ENCODE measurements at places on chromosomes 6 and 20.

DNA sequence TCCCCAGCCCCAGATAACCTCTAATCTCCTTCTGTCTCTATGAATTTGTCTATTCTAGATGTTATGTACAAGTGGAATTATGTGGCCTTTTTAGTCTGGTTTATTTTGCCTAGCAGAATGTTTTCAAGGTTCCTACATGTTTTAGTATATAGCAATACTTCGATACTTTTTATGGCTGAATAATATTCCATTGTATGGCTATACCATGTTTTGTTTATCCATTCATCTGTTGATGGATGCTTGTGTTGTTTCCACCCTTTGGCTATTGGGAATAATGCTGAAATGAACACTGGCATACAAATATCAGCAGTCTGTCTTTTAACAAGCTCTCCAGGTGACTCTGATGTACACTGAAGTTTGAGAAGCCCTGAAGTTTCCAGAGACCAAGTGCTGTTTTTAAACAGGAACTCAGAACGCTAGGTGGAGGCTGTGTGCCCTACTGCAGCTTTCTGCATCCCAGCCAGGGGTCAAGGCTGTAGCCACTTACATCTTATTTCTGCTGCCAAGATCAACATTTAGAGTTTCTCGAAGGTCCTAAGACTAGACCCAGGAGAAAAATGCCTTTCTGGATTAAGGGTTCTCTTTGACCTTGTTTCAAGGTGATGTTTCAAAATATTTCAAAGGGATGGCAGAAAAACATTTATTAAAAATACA lies 123.0 kb downstream of the SOBP start:
- no peak for DNase-seq

GRCh38 chr20:57891014-57891413 lies 181.2 kb upstream of the PMEPA1 start:
- DNase-seq, result no peak

DNA sequence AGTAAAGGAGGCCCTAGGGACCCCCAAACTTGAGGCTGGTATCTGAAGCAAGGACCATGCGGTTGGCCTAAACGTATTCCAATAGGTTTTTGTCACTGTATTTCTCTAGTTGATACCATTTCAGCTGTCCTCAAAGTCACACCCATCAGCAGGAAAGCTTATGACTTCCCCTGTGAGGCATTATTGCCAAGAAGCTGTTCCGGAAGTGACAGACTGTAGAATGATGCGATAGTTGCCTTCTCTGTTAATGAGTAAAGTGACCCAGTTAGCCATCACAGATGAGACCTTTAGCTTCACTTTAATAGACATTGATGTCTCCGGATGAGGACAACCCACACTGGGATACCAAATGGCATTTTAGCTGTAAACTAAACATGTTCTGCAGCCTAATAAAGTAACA lies 147.9 kb downstream of the RNGTT start:
- DNase-seq, result no peak

GRCh38 chr20:1462834-1463233 lies 3.8 kb downstream of the NSFL1C start:
- no peak for DNase-seq

GRCh38 chr6:134077301-134077700 lies 24.9 kb upstream of the SLC2A12 start:
- no peak for DNase-seq

- no peak for DNase-seq
These were observed 413.4 kb upstream of the SOX4 start for GRCh38 chr6:21180155-21180554.

DNA sequence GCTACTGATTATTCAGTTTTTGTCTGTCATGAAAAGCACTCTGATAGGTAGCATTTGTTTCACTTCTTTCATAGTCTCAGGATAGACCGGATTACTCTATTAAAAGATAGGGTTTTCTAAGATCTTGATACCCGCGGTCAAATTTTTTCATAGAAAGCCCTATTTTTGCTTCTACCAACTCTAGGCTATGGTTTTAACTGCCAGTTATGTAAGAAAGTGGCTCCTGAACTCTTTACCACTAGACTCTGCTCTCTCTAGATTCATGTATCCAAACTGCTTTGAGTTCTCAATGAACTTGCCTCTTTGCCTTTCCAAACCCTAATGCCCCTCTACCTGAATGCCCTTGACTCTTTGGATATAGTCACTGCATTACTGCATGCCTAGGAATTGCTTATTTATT lies 70.3 kb downstream of the HIVEP1 start:
- DNase-seq, result no peak

DNA sequence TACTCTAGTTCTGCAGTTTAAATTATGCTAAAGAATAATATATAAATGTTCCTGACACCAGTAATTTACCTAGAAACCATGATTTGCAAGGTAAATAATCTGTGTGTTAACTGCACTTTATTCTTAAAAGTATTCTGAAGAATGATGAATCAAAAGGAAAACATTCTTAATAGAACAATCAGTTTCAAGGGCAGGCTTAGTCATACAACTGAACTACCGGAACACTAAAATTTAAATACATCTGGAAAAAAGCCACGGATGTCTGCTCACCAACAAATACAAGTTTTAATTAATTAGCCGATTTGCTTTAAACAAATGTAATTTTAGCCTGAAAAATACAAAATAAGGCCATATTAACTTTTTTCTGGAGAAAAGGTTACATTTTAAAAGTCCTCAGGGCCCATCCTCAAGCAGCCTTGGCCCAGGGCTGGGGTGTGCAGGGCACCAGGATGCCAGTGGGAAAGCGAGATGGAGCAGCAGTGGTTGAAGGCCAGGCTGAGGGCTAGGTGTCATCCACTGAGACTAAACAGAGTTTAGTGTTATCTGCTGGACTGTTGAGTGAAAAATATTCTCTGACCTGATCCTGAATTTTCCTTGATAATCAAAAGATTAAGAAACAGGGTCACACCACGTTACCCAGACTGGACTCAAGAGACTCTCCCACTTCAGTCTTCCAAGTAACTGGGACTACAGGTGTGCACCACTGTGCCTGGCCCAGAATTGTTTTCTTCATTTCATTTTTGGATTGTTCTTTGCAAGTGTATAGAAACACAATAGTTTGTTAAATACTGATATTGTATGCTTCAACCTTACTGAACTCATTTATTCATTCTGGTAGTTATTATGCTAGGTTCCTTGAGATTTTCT lies 88.2 kb upstream of the DST start:
- no peak for DNase-seq

GRCh38 chr20:14127514-14128223 lies 132.4 kb downstream of the MACROD2 start:
- no peak for DNase-seq

GRCh38 chr20:2217857-2218539 lies 77.8 kb upstream of the TGM3 start:
- DNase-seq, result no peak

DNA sequence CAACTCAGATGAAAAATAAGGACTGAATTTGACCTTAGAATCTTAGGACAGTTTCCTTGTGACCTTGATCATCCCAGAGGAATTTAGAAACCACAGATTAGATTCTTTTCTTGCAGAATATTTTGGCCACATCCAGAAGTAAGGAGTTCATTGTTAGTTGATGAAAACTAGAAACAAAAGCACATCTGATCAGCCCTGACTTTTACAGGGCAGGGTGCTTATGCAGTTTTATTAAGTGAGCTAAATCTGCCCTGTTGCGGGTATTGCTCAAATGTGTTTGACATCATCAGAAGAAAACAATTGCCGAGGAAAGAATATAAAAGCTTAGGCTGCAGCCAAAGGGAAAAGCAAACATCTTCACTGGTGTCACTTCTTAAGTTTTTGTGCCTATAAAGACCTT lies 100.8 kb downstream of the MTFR2 start:
- DNase-seq, result no peak

- peak; percentile 44 for DNase-seq
These were observed 5.6 kb upstream of the SYNE1 start for GRCh38 chr6:152642578-152643375.

- peak; percentile 46 for DNase-seq
These were observed 222.1 kb downstream of the LAMA2 start for GRCh38 chr6:129105035-129105434.

DNA sequence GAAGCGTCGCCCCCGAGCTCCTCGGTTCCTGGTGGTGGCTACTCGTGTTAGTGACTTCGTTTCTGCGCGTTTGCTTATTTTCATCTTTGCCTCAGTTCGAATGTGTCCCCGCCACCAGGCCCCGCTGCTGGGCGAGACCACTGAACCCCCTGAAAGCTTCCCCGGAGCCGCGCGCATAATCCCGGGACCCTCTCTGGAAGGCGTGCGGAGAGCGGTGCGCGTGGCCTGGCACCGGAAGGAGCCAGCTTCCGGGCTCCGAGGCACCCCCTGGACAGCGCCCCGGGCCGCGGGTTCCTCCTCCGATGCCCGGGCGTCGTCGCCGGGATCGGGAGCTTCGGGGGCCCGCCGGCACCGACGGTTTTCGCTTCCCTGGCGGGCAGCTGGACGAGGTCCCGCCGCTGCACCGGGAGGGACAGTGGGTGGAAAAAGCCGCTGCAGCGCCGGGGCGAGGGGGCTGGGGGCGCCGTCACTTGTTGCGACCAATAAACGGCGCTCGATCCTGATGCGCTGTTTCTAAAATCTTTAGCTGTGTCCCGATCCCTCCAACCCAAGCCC lies 643 bp upstream of the SLC35D3 start:
- DNase-seq, result peak; percentile 33

- DNase-seq, result no peak
These were observed 136.6 kb downstream of the SYNDIG1 start for GRCh38 chr20:24605937-24606455.

GRCh38 chr6:120304223-120304622 lies 954.7 kb upstream of the MAN1A1 start:
- DNase-seq, result no peak

DNA sequence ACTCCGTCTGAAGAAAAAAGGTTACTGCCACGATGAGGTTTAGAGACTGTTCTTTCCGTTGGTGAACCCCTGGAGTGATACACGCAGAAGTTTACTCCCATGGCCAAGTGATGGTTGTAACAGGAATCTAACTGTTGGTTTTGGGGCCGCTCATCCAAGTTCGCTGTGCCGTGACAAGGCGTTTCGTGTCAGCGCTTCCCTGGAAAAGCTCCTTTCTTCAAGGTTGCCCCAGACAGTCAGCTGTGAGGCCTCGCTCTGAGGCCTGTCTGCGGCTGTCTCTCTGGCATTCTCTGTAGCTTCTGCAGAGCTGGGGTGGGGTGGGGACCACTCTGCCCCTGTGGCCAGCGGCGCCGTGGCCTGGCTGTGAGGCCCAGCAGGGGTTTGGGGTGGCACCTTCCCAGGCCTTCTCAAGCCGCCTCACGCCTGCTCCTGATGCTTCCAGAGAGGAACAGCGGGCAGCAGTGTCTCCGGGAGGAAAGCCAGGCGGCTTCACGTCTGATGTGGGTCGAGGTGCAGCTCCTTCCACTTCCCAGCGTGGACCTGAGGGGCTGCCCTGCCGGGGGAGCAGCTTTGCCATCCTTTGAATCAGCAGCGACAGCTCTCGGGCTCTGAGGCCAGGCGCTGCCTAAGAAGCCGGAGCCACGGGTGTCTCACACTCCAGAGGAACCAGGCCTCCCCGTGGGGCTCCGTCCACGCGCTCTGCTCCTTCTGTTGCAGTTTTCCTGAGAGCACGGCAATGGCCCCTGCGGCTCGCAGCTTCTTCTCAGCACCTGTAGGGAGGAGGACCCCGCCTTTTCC lies 76.2 kb downstream of the SMOC2 start:
- DNase-seq, result no peak

GRCh38 chr6:151738960-151739359 lies 68.5 kb upstream of the ESR1 start:
- DNase-seq, result no peak

DNA sequence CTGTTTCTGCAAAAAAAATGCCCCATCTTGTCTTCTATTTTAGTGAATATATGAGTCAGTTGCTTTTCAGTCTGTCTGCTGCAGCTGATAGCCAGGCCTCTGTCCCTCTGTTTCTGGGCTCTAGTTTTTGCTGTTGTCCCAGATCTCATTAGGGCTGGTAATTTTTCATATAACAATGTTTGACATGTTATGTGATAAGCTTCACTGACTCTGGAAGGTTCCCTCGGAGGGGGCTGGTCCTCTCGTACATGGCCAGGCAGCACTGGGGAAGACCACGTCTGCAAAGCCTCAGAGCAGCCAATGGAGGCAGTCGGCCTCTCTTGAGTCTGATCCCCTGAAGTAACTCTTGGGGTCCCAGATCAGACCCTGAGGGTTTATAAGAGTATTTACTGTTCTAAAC lies 223.8 kb downstream of the THBS2 start:
- DNase-seq, result no peak

GRCh38 chr20:821046-821730 lies 12.3 kb upstream of the FAM110A start:
- no peak for DNase-seq

GRCh38 chr6:63319939-63320338 lies at the start of gene LGSN:
Gene LGSN (minus strand): TSS chr6:63319983. CDS start chr6:63319943, 40 bp downstream.
- DNase-seq, result no peak

- peak; percentile 40 for DNase-seq
These were observed 5.7 kb downstream of the MAFB start for GRCh38 chr20:40683221-40683893.

GRCh38 chr20:62887152-62887859 lies 25.7 kb upstream of the TCFL5 start:
- peak; percentile 83 for DNase-seq

GRCh38 chr20:20517296-20517695 lies 149.4 kb downstream of the INSM1 start:
- no peak for DNase-seq

DNA sequence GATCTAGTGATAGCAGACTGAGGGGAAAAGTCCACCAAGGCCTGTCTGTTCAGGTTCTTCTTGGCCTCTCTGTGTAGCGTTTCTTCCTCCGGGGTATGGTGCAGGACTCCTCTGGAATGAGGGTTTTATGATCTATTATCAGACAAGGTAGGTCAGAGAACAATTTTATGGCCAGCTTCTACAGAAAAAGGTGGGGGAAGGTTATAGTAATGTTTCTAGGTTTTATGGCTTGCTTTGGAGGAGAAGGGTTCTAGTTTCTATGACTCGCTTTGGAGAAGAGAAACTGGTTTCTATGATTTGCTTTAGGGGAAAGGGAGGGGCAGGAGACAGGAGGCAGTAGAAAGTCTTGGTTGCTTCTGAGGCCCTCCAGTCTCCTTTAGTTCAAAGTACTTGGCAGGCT lies 144.8 kb upstream of the LAMA2 start:
- no peak for DNase-seq

- peak; percentile 41 for DNase-seq
These were observed 13.1 kb downstream of the GABRR1 start for GRCh38 chr6:89204096-89204495.

GRCh38 chr6:52515219-52515960 lies 61.5 kb downstream of the TRAM2 start:
- no peak for DNase-seq

GRCh38 chr20:50343490-50344179 lies 153.0 kb downstream of the CEBPB start:
- no peak for DNase-seq

DNA sequence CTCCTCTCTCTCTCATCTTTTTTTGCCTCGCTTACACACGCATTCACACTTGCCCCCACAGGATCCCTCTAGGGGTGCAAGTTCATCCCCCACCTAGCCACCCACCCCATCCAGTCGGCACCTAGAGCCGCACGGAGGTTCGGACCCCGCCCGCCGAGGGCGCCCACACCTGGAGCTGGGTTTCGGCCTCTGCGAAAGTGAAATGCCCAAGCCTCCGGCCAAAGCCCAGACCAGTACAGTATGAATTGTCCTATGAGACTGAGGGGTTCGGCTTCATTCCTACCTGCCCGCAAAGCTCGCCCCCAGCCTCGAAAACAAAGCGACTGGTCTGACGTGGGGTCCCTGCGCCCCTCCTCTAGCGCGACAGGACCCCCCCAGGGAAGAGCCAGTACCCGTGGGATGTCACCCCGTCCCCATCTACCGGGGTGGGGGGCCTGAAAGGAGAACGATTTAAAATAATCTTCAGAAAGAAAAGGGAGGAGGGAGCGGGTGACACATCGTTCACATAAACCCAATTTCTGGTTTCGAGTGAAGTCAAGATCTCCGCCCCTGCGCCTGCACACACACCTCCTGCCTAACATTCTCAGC lies 1.5 kb downstream of the TFAP2A start:
- DNase-seq, result no peak
